ENCODE measurements at places on chromosomes 1 and 21. TPM values are rescaled to one million over a fixed set of nuclear protein-coding genes. Genes with fewer than 3 reads are reported as not detected.

The SERTAD4 gene
- 4.6 TPM for total RNA-seq

The REG4 gene
- 90.2 TPM for total RNA-seq

The PLCH2 gene
- total RNA-seq, result 2.0 TPM

The RGS18 gene
- total RNA-seq, result 0.42 TPM

The SPRR3 gene
- not detected for total RNA-seq

The IFI16 gene
- total RNA-seq, result 15.1 TPM

The TMPRSS15 gene
- total RNA-seq, result not detected

The LIN28A gene
- 1.4 TPM for total RNA-seq

The CHAF1B gene
- 2.5 TPM for total RNA-seq

The LAPTM5 gene
- total RNA-seq, result 41.0 TPM

The SPAG17 gene
- not detected for total RNA-seq

The FCAMR gene
- 0.56 TPM for total RNA-seq

The NES gene
- 5.3 TPM for total RNA-seq

The OR2T3 gene
- not detected for total RNA-seq

The LCE4A gene
- total RNA-seq, result not detected

The CNR2 gene
- 0.12 TPM for total RNA-seq

The GCSAML gene
- 0.40 TPM for total RNA-seq

The CRNN gene
- not detected for total RNA-seq

The NR0B2 gene
- 0.64 TPM for total RNA-seq

The C1orf185 gene
- total RNA-seq, result not detected

The PNRC2 gene
- 170 TPM for total RNA-seq

The NSUN4 gene
- 19.0 TPM for total RNA-seq

The TEKT2 gene
- 0.13 TPM for total RNA-seq
